ENCODE measurements at places on chromosomes 7 and 10.

GRCh38 chr10:72328045-72328828 is 26.5 kb downstream of the DNAJB12 start:
- peak; percentile 77 for DNase-seq

DNA sequence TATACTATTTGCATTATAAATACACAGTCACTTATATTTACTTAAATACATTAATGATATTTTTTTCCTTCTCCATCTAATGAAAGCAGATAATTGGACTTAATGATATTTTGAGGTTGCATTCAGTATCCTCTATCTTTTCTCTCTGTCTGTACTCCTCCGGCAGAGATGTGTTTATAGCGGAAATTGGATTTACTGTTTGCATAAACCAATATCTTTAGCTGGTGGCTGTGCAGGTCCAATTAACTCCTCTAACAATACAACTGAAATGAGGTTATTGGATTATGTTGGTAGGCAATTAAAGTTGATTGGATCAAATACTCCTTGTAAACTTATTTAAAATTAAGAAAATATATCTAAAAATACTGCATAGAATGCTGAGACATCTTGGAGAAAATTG is 1044.2 kb upstream of the SORCS1 start:
- DNase-seq, result no peak

DNA sequence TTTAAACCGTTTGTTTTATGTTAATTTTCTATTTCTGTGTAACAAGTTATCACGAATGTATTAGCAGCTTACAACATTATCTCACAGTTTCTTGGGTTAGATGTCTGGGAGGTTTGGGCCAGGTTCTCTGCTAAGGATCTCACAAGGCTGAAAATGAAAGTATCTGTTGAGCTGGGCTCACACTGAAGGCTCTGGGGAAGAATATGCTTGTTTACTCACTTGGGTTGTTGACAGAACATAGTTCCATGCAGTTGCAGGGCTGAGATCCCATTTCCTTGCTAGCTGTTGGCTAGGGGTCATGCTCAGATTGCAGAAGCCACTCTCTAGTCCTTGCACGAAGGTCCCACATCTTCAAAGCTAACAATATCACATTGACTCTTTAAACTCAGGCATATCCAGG is 266.6 kb upstream of the GNAI1 start:
- no peak for DNase-seq

GRCh38 chr10:21273400-21273968 is 252.0 kb downstream of the SKIDA1 start:
- peak; percentile 66 for DNase-seq

GRCh38 chr7:105020926-105021325 is 6.9 kb downstream of the KMT2E start:
- no peak for DNase-seq

GRCh38 chr10:127899766-127900387 is 7.0 kb upstream of the PTPRE start:
- DNase-seq, result no peak

DNA sequence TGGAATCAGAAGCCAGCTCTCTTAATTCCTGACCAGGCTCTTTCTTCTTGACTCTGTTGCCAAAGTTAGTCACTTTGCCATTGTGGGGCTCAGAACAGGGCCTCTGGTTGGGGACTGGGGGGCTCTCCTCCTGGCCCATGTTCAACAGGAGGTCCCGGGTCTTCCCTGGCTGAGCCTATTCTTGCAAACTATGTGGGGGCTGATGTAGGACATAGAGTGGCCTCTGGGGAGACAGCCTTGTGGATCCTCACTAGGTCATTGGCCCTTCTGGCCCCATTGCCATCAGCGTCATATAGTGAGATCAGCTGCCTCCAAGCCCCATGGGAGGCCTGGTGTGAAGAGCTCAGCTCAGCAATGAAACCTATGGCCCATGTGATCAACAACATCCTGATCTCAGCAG is 77.6 kb upstream of the LEP start:
- DNase-seq, result no peak

- DNase-seq, result no peak
Observed at GRCh38 chr10:42953684-42954674, 122.9 kb upstream of the RET start.

- DNase-seq, result no peak
Observed at GRCh38 chr10:43012578-43012977, 64.3 kb upstream of the RET start.

DNA sequence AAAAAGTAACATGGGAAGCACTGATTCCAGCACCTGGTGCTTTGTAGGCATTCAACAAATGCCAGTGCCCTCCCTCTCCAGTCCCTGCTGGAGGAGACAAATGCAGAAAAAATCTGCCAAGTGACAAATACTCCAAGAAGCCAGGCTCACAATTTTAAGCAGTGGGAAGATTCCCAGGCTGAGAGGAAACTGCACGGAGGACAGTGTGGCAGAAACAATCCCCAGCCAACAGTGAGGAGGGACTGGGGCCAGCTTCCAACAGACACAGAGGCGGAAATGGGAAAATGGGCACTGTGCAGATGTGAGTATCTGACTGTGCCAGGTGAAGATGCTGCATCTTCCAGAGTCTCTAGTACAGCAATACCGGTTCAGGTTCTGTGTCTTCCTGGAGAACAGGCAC is 106.3 kb downstream of the SLIT1 start:
- no peak for DNase-seq

DNA sequence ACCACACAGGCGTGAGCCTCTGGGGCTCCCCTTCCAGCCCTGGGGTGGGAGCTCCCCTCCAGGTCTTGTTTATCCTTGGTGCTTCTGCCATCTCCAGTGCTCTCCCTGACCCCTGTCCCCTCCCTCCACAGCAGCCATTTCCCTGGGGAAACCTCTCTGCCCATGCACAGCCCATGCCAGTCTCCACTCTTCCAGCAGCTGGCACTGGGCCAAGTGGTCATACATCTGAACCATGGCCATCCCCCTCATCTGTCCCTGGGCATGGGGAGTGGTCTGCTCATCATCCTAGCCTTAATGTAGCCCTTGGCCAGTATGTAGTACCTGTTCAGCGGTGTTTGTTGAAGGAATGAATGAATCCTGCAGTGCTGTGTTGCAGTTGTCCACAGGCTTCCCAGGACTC is 172.4 kb upstream of the ZNF32 start:
- DNase-seq, result no peak

DNA sequence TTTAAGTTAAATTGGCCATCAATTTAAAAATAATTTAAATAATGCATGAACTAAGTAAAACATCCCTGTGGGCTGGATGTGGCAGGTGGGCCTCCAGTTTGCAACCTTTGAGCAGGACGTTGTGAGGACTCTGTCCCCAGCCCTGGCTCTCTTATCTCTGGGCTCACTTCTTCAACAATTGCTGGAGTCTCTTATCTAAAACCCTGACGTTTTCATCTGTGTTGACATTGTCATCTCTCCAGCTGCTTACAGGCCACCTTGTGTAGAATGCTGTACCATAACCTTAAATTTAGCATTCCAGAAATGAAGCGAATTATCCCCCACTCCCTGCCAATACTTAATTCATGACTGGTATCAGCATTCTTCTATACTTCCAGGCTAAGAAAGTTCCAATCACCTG is 3.2 kb upstream of the KIF5B start:
- DNase-seq, result no peak
